ENCODE measurements at places on chromosomes 3 and 15.

GRCh38 chr15:96359616-96360521, 29.4 kb downstream of the NR2F2 start:
- no peak for DNase-seq

DNA sequence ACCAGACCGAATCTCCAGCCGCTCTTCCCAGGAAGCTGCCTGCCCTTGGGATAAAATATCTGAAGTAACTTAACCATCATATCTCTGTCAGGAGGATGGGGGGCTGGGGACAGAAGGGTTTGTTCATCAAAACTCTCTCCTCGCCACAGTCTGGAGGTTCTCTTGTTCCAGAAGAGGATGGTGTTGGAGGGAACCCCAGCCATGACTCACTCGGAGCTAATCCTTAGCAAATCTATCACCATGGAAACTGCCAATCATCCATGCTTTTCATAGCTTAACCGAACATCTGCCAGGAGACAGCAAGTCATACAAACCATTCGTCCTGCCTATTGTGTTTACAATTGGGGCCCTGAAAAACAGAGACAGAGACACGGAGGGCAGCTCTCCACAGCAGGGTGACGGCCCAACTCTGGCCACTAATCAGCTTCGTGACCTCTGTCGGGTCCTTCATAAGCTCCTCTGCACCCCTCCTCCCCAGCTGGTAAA, 73.8 kb upstream of the HEG1 start:
- DNase-seq = no peak

- no peak for DNase-seq
These were observed 38.2 kb upstream of the GOLGA8B start for GRCh38 chr15:34621675-34622074.

GRCh38 chr15:93989440-93989998, 241.8 kb upstream of the MCTP2 start:
- no peak for DNase-seq

- DNase-seq = no peak
These were observed at the start of gene THPO for GRCh38 chr3:184377882-184378445. Gene THPO (minus strand): TSS chr3:184378207. CDS start chr3:184376259, 1,948 bp downstream.

- DNase-seq = peak; percentile 16
These were observed 7.7 kb downstream of the IGDCC4 start for GRCh38 chr15:65414841-65415621.

DNA sequence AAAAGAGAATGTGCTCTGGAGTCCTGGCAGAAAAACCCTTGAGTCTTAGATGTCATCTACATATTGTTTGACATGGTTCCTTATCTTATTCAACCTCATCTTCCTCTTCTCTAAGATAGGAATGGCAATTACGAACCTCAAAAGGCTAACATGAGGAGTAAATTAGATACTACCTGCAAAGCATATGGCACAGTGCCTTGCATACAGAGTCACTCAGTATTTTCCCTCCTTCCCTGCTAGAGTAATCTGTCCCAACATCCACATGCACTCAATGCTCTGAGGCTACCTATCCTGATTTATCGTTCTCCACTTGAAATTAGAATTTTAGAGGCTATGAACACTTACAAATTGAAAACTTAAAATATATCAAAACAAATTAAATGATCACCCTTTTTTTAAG, 386.7 kb downstream of the RSL24D1 start:
- no peak for DNase-seq

DNA sequence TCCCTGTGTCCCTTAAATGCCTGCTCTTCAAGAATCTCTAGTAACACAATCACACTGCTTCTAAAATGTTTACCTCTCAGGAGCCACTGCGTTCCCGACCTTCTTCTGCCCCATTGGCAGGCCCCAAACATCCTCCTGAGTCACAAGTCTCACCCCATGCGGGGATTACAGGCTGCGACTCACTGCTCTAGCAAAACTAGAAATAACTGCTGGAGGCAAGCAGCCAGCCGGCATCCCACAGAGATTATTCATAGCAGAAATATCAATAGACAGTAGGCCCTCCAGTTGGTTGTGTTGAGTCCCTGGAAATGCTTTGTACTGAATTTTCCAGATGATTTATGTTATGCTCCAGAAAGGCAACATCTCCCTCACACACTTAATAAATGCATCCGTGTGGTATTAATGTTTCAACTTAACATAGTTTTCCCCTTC, 64.8 kb downstream of the RFTN1 start:
- no peak for DNase-seq
